MCF 10A (cell line): ENCODE measurements at places on chromosomes 1 and 21.

DNA sequence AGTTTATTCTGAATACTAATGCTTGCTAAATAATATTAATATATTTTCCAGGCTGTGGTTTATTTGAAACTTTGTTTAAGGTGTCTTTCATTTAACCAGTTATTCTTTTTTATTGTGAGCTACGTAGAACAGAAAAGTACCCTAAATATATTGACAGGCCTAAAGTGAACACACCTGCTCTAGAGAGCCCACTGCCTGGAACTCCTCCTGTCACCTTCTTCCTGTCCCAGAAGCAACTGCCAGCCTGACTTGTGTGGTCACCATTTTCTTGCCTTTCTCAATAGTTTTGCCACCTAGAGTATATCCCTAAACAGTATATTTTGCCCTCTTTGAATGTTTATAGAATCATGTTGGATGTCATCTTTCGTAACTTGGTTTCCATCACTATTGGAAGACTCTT is 48.5 kb downstream of the SCCPDH start:
- no peak for DNase-seq

DNA sequence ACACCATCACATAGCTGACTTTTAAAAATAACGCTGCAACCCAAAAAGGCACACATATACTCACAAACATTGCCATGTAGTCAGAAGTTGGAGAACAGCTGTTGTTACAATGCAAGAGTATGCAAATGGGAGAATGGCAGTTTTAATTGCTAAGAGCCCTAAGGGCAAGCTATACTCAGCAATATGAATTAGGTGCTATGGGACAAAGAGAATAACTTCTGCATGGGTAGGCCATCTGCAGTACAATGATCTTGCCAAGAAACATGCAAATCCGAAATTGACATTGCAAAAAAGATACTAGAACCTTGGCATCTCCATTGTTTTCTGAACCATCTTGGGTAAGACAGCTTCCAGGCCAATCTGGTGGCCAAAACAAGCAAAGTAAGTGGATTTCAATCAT is 697.8 kb downstream of the LRRIQ3 start:
- DNase-seq, result no peak

- DNase-seq, result no peak
These were observed 1.4 kb upstream of the KLHL21 start for GRCh38 chr1:6603915-6604558.

- no peak for DNase-seq
These were observed 638.5 kb upstream of the CAMK1G start for GRCh38 chr1:208944981-208945451.

DNA sequence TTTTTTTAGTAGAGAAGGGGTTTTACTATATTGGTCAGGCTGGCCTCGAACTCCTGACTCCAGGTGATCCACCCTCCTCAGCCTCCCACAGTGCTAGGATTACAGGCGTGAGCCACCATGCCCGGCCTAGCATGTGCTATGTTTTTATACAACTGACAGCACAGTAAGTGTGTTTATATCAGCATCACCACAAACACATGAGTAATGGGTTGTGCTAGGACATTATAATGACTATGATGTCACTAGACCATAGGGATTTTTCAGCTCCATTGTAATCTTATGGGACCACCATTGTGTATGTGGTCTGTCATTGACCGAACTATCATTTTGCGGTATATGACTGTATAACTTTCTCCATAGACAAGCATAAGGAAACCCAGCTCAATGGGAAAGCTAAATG is 6.3 kb downstream of the LEFTY2 start:
- DNase-seq, result no peak

DNA sequence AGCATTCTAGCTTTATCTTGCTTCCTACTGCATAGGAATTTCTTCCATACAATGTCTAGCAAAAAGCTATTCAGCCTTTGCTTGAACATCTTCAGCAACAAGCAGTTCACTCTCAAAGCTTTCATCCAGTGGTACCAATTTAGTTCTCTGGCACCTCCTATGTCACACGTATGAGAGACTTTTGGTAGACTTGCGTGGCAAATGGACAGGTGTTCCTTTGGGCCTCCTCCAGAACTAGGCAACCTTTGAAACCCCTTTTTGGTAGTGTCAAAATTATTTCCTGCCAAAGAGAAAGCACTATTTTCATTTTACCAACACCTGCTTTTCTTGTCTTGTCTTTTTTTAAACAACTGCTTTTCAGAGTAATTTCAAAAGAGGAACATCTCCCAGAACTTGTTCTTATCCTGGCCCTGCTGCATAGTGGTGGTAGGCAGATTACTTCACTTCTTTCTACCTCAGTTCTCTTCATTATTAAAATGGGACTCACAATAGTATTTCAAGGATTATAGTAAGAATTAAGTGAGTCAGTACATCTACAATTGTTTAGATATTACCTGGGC is 122.4 kb downstream of the MAST2 start:
- no peak for DNase-seq

DNA sequence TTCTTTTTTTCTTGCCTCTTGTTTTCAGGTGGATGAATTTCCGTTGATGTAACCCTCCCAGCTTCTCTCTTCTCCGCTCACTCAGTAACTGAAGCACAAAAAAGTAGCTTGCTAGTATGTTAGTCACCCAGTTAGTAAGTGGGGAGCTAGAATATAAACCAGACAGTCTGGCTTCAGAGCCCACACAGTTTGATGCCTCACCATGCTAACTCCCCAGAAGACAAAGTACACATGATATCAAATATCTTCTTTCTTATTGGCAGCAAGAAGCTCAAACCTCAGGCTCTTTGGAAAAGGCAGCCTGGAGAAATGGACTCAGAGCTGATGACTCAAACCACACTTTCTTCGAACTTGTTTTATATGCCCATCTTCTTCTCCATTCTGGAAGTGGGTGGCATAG is 187.5 kb upstream of the PLXNA2 start:
- DNase-seq, result peak; percentile 71

DNA sequence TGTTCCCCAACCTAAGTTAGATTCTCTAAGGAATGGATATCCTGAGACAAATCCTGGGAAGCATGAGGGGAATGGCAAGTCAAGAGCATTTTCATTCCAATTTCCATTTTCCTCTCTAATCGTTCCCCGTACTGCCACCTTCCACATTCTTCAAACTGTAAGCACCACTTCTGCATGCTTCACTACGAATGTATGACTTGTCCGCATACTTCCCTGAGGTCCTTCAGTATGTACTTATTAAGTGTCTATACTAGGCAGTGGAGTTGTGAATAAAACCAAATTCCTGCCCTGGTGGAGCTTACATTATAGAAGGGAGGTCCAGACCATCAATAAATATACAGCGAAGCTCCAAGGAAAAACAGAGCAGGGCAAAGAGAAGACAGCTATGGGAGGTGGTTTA is 154.8 kb downstream of the GREM2 start:
- no peak for DNase-seq
